ENCODE measurements at places on chromosomes 11 and 22.

GRCh38 chr11:10858439-10859325 lies 829 bp upstream of the ZBED5 start:
- DNase-seq, result no peak

DNA sequence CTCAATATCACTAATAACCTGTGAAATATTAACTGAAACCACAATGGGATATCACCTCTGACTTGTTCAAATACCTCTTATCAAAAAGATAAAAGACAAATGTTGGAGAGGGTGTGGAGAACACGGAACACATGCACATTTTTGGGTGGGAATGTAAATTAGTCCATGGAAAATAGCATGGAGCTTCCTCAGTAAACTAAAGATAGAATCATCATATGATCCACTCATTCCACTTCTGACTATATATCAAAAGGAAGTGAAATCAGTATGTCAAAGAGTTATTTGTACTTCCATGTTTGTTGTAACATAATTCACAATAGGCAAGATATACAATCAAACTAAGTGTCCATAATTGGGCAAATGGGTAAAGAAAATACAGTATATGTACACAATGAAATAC lies 57.4 kb downstream of the TYR start:
- no peak for DNase-seq

DNA sequence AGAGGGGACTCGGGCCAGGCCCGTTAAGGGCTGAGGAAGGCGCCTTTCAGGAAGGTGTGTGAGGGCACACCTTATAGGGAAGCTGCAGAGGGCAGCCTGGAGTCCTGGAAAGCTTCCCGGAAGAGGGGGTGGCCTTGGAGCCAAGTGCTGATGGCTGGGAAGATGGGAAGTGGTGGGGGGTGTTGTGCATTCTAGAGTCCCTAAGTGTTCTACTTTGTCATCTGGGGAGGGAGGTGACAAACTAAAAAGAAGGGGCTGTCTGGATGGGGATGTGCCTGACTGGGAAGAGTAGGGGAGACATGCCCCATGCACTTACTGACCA lies 6.8 kb downstream of the ZDHHC8 start:
- no peak for DNase-seq

GRCh38 chr22:39494471-39495120 lies 7.5 kb upstream of the MIEF1 start:
- no peak for DNase-seq

GRCh38 chr22:46797355-46797754 lies 34.9 kb downstream of the TBC1D22A start:
- DNase-seq, result no peak

DNA sequence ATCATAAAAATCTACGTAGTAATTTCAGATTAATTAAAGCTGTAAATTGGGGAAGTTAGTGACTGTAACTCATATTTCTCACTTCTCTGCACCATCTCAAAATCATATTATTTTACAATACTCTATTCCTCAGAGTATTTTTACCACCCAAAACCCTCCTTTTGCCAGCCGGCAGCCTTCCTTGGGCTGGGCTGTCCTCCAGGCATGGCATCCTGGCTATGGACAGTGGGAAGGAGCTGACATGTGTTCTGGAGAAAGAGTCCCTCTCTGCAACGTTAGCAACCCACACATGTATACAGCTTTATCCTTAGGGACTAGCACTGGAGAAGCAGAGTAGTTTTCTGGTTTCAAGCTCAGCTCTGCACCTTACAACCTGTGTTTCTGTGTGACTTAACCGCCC lies 86.8 kb downstream of the DSCAML1 start:
- DNase-seq, result no peak

- DNase-seq, result no peak
These were observed 1589.4 kb upstream of the TENM4 start for GRCh38 chr11:81030186-81030585.

GRCh38 chr11:92865352-92865751 lies 104.1 kb upstream of the MTNR1B start:
- DNase-seq, result no peak
